ENCODE measurements at places on chromosomes 12 and 14.

DNA sequence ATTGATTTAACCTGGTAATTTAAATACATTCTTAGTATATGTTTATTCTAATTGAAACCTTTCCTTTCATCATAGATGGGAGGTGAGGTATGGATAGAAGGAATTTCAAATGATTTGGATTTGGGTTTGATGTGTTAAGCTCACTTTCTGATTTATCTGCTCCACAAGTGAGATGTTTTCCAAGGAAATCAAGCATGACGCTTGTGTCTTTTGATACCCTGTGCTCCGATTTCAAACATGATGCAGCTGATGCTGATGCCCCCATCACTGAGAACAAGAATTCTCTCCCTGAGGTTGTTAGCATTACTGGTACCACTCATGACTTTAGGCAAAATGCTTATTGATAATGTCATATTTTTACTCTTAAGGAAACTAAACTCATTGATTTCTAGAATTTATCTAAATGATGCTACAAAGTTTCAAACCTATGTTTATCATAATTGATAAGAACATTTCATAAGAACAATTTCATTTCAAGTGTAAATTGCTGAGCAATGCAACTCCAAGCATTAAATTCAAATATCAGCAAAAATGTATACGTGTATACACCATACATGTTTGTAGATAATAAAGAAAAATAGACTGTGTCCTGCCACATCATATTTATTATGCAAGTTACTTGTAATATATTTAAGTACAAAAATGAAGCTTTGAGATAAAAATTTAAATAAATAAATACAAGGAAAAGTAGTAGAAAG lies 75.5 kb upstream of the LRIG3 start:
- no peak for DNase-seq

DNA sequence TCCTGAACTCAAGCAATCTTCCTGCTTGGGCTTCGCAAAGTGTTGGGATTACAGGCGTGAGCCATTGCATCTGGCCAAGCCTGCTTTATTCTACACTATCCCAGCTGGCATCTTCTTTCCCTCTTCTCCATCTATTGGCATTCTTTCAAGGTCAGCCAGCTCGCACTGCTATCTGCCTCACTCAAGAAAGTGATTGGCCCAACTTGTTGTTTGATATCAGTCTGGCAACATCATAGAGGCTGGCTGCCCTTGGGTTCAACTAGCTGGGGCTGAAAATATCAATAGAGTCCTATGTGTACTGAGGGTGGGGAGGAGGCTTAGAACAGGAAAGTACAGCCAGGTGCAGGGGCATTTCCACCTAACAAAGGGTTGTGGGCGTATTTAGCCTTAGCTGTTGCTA lies 17.1 kb downstream of the GMFB start:
- no peak for DNase-seq

- no peak for DNase-seq
These were observed 144.2 kb downstream of the KICS2 start for GRCh38 chr12:64077922-64078321.

GRCh38 chr14:100397005-100397404 lies 73.9 kb downstream of the SLC25A47 start:
- DNase-seq = no peak

DNA sequence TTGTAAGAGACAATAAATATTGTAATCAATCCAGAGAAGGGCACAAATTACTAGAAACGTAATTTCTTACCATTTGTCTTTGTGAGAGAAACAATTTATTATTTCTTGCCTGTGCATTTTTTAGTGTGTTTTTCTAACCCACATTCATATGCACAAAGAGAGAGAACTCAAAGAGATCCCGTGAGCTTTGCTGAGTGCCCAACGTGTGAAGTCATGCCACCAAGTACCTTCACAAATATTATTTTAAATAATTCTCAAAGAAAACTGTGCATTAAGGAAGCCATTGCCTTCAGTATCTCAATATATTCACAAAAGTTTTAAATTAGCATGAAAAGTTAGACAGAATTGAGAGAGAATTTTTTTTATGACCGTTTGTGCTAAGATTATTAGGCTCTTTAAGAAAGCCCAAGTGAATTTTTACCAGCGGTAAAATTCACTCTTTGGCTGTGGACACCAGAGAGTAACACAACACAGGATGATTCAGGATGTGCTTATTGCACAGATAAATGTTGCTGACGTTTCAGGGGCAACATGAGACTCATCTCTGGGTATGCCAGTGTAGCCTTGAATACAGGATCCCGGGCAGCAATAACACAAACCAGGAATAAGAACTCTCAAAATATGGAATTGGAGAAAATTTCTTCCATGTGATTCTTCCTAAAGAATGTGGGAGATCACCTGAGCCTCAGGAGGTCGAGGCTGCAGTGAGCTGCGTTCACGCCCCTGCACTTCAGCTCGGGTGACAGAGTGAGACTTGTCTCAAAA lies 2.9 kb downstream of the ARHGDIB start:
- DNase-seq = no peak

- no peak for DNase-seq
These were observed 466.9 kb upstream of the RGS6 start for GRCh38 chr14:71465316-71465715.

GRCh38 chr12:114131824-114132223 lies 165.7 kb upstream of the RBM19 start:
- no peak for DNase-seq

GRCh38 chr14:68340262-68340661 lies 452.6 kb downstream of the ZFP36L1 start:
- no peak for DNase-seq

DNA sequence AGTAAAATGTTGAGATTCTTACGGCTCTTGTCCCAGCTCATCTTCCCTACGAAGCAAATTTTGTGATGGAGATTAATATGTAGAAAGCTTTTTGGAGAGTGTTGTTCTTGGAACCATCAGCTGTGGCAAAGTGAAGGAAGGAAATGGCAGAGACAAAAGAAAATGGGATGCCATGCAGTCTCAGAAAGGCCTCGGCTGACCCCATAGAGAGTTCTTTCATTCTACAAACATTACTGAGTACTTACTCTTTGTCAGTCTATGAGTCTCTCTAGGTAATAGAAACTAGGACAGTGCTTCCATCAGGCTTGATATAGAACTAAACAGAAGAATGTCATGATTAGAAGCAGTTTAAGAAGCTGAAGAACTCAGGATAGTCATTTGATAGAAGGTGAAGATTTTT lies 134.1 kb downstream of the PLEKHA5 start:
- DNase-seq = no peak

DNA sequence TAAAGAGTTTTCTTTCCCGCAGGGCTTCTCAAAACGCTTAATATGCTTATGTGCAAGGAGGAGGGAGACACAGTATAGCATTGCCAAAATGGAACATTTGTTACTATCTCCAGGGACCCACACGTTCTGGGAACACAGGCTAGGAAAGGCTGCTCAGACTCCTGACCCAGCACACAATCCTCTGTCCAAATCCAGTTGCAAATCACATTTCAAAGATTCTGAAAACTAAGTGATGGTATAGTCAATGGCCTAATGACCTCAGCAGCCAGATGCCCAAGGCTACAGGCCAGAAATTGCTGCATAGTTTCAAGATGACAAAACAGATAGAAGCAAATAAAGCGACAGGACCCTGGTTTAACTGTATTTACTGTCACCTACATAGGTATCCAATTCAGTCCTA lies 97.0 kb upstream of the GRIP1 start:
- no peak for DNase-seq

- DNase-seq = peak; percentile 58
These were observed 2.8 kb downstream of the RAPGEF3 start for GRCh38 chr12:47755655-47756562.

DNA sequence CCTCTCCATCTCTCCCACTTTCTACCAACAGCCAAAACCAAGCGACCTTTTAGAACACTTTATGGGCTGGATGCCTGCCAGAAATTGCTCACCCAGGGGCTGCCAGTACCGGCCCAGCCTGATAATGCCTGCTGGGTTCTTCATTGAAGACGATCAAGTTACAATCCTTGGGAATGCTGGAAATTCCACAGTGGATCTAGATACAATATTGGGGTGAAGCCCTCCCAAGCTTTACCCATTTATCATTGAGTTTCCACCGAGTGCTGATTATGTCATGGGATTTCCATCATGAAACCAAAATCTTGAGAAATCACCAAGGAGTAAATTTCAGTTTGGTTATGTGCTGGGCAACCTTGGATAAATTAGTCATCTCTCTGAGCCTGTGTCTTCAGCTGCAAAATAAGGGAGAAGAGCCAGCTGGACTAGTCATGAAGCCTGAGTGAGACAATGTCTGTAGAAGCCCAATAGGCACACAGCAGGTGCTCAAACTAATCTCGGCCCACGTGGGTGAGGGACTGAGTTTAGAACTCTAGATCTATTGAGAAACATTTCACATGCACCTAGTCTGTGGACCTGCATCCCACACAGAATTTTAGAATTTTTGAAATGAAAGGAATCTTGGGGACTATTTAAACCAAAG lies 75.5 kb upstream of the CLMN start:
- no peak for DNase-seq

- DNase-seq = peak; percentile 85
These were observed 67.4 kb downstream of the LGMN start for GRCh38 chr14:92680781-92681650.

GRCh38 chr12:26828280-26829073 lies 4.5 kb downstream of the ITPR2 start:
- no peak for DNase-seq

Measured in activated naive CD4-positive, alpha-beta T cell treated with anti-CD3 and anti-CD28 coated beads for 36 hours (primary cell).